ENCODE measurements at places on chromosomes 12 and 14. TPM values are rescaled to one million over a fixed set of nuclear protein-coding genes. Genes with fewer than 3 reads are reported as not detected.

The DPPA3 gene
- not detected for total RNA-seq

The TMEM30B gene
- 0.27 TPM for total RNA-seq

The GPRC5D gene
- not detected for total RNA-seq

The MMP17 gene
- 15.3 TPM for total RNA-seq

The LDHB gene
- 251 TPM for total RNA-seq

The DEGS2 gene
- total RNA-seq: 2.0 TPM

The CCDC196 gene
- not detected for total RNA-seq

The PCED1B gene
- total RNA-seq: 0.27 TPM

The OLR1 gene
- total RNA-seq: 4.8 TPM

The TSHR gene
- total RNA-seq: 1.5 TPM
